ENCODE measurements at places on chromosomes 6 and 20.
A peak's percentile ranks its signal among the peaks of the same experiment; 100 is the strongest.

- no peak for DNase-seq
Measured at GRCh38 chr20:3311623-3312022, 72.6 kb upstream of the SLC4A11 start.

DNA sequence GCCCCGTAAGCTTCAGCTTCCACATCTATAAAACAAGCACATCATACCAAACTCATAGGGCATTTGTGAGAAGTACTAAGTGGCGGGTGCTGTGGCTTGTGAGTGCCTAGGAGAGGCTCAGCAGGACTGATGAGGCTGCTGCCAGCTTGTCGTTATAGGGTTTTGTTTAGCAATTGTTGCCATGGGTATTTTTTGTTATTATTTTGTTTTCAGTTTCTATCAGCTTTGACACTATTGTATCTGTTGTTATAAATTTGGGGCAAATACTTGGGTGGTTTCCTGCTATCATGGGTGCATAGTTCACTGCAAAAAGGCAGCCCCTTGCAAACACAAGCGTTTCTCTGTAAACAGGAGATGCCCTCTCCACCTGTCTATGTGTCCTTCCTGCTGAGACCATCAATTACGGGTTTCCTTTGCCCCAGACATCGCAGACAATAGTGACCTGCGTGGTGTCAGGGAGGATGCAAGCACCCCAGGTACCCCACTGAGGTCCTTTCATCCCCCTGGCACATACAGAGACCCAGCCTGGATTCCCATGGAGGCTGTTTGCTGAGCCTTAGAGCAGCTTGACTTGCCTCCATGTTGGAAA lies 3.1 kb upstream of the CCDC167 start:
- DNase-seq: peak; percentile 55

DNA sequence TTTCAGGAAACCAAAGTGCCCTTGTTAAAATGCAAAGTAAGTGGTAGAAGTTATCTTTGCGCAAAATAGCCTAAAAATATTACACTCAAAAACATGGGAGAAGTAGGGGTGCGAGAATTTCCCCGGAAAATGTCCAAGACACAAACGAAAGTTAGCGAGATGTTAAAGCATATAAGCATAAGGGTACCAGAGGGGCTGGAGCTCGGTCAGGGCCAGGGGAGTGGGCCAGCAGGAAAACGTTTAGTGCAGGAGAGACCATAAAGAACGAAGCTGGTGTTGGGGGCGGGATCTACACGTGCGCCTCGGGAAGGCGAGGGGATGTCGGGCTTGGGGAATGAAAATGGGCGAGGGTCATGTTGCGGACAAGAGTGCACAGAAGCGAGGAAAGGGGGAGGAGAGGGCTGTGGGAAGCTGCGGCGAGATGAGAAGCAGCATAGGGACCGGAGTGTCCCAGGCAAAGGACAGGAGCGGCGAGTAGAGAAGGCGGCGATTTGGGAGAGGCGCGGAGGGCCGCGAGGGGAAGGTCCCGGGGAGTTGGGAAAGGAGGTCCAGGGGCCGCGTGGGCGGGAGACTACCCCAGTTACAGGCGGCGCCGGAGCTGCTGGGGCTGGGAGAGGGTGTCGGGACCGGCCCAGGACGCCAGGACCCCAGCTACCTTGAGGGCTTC lies 600 bp downstream of the XPO5 start:
- DNase-seq: no peak

- DNase-seq: no peak
Measured at GRCh38 chr6:126380072-126380583, 40.2 kb downstream of the CENPW start.

DNA sequence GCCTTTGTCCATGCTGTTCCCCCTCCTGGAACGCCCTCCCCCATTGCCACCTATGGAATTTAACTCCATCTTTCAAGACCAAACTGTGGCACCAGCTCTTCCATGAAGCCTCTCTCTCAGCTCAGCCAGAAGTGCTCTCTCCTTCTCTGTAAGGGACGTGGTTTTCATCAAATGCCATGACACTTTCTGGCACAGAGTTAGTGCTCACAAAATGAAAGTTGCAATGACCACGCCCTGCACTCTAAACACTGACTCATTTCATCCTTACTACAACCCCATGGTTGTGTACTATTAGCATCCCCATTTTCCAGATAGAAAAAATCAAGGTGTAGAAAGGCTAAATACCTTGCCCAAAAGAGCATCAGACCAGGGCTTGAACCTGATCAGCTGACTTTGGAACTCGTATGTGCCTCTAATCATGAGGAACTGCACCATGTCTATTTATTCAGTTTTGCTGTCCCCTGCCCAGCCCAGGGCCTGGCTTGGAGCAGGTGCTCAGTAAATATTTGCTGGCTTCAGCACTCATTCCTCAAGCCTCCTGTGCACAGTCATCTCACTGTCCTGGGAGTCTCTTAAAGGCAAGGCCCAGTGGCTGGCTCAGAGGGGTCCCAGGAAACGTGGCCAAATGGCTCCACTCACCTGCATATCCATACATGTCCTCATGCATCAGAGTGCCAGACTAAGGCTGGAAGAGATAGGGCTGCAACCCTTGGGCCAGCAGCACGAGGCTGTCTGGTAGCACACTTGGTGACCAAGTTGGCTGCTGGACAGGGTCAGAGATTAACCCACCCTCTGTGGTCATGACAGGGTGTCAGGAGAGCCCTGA lies 77.9 kb downstream of the MRPL14 start:
- DNase-seq: no peak

DNA sequence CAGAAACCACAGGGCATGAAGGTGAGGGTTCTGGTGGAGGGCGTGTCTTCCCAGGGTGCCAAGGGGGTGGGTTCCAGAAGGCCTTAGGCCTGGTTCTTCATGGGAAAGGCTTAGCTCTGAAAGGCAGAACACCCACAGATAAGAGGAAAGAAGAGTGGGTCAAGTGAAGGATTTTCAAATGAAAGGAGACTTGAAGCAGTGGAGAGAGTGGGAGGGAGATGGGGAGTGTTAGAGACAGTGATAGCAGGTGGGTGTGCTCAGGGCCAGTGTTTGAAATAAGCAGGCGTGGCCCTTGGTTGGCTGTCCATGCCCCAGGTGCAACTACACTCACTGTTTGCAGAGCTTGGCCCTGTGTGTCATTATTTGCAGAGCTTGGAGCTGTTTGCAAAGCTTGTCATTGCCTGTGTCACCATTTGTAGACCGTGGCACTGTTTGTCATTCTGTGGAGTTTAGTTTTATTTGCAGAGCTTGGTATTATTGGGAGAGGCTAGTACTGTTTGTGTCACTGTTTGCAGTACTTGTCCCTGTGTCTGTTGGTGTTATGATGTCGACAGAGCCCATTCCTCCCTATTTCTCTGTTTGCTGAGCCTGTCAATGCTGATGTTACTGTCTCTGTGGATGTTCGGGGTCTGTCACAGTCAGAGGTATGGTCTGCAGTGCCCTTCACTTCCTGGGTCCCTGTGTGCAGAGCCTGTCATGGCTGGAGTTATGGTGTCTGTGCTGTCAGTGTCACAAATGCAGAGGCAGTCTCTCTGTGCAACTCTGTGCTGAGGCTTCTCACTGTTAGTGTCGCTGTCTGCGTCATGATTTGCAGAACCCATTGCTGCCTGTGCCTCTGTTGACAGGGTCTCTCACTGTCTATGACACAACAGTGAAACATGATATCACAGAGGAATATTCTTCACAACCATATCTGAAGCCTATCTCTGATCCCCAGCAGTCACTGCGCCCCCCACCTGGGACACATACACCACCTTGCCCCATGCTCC lies 127.7 kb upstream of the LRFN2 start:
- DNase-seq: no peak

DNA sequence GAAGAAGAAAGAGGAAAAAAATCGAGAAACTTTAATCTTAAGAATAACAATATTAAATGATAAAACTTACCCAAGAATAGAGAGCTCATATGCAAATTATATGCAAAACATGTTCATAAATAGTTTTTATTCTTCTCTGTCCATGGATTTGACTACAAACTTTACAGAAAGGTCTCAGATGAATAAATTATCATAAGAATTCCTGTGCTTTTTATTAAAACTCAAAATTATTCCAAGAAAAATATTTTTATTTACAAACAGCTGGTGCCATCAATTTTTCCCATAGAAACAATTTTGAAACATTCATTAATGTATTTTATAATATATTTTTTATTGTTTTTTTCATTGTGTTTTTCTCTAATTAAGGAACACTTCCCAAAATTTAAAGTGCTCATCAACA lies 12.1 kb downstream of the MYB start:
- no peak for DNase-seq

DNA sequence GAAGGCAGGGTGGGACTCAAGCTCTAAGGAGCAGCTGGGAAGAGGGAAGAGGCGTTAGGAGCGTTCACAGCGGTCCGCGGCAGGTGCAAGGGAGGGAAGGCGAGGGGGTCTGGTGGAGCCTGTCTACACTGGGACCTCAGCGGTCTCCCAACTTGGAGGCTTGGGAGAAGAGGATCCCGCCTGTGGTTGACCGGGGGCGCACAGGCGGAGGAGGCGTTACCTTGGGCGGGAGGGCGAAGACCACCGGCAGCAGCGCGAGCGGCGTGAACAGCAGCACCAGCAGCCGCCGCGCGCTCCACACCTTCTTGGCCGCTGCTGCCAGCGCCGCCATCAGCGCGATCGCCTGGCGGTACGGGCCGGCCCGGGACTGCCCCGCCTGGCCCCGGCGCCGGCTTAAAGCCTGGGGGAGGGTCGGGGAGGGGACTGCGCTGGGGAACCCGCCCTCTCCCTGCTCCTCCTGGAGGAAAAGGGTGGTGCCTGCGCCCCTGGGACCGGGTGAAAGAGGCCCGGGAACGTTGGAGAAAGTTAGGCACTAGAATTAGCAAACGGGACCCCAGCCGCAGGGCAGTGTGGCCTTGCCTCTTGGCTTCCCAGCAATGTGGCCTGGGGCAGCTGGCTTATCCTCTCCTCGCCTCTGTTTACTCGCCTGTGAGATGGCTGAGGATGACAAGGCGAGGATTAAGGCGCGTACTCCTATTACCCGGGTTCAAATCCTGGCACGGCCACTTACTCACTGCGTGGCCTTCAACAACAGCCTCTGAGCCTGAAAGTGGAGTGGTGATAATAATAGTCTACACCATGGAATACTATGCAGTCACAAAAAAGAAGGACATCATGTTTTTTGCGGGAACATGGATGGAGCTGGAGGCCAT lies at the start of gene SLC13A3:
Gene SLC13A3 (minus strand): TSS at position 369 of the 872 bp plus-strand sequence. CDS start 38 bp downstream, at position 331.
- no peak for DNase-seq

DNA sequence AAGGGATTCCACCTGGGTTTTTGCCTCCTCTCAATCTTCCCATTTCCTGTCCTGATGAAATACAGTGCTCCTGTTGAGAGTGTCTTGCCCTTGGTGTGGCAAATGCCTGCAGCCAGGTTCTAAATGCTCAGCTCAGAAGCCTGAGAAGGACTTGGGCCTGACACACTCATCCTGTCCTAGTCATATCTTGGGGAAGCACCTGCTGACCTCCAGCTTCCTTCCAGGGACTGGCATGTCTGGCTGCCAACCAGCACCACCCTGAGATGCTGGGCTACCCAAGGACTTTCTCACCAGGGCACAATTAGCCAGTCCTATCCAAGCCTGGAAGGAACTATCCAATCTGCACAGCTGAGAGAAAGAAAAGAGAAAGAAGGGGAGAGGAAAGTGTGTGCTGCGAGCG lies 43.4 kb downstream of the LRFN2 start:
- no peak for DNase-seq

DNA sequence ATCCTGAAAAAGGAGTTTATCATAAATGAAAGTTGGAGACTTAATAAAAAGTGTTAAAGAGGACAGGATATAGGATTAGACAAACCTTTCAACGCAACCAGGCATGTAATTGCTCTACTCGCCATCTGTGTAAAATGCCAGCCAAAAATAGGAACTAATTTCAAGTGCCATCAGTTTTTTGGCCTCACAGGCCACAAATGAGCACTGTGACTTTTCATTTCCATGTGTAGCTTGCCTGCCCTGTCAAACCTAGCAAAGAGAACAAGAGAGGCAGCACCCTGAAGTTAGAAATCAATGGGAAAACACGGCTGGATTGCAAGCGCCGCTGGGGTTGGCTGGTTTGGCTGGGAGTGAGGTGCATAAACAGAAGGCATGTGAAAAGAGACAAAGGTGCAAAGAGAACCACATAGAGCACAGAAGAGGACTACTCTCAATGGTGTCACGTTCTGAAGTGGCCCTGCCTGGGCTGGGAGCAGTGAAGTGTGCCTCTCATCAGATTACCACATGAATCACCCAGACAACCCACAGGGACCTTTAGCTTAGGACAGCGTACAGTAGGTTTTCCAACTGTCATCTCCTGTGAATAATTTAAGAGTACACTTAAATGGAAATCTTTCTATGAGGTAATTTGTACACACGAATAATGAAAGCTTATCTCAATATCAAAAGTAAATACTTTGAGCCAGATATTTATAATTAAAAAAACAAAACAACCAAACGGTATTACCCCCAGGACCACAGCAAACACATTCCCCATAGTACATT lies 78.0 kb upstream of the NHSL1 start:
- DNase-seq: peak; percentile 84

DNA sequence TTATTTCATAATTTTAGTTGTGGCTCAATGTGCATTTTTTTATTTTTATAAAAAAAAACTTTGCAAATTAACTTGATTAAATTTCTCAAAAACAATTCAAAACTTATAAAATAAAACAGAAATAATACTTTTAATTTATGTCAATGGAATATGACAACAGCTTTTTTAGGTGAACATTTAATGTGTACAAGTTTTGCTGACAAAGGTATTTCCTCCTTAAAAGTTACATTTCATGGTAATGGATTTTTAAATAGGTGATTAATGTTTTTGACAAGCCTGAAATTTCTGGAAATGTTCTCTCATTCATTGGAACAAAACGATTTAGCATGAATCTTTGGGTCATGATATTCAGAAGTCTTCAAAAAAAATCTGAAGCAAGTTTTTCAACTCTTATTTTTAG lies 1160.0 kb downstream of the HACE1 start:
- no peak for DNase-seq

DNA sequence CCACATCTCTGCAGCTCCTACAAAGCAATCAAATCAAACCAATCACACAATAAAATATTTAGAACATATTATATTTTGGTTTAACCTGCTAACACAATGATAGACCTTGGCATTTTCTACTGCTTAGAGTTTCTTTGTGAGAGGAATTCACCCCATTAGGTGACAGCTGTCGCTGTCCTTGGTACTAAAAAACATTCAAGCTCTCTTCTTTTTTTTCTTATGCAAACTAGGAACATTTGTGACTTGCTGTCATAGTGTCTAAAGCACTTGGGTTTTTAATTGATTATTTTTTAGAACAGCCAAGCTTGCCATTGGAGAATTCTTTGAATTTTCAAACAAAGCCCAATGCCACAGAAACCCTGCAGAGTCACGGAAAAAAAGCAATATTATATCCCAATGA lies 46.4 kb downstream of the CNR1 start:
- DNase-seq: no peak
